ENCODE measurements at places on chromosomes 2 and 18. TPM values are rescaled to one million over a fixed set of nuclear protein-coding genes. Genes with fewer than 3 reads are reported as not detected.

GRCh38 chr2:130807659-130808385, 28.9 kb upstream of the ARHGEF4 start:
- no peaks in the 10 kb centered on the region for H3K4me1 ChIP-seq
- no peak overlapping the region for H3K27ac ChIP-seq
- peak; percentile 29 for DNase-seq
- H3K4me3 ChIP-seq = no peak overlapping the region
- H3K36me3 ChIP-seq = no peaks in the 10 kb centered on the region

DNA sequence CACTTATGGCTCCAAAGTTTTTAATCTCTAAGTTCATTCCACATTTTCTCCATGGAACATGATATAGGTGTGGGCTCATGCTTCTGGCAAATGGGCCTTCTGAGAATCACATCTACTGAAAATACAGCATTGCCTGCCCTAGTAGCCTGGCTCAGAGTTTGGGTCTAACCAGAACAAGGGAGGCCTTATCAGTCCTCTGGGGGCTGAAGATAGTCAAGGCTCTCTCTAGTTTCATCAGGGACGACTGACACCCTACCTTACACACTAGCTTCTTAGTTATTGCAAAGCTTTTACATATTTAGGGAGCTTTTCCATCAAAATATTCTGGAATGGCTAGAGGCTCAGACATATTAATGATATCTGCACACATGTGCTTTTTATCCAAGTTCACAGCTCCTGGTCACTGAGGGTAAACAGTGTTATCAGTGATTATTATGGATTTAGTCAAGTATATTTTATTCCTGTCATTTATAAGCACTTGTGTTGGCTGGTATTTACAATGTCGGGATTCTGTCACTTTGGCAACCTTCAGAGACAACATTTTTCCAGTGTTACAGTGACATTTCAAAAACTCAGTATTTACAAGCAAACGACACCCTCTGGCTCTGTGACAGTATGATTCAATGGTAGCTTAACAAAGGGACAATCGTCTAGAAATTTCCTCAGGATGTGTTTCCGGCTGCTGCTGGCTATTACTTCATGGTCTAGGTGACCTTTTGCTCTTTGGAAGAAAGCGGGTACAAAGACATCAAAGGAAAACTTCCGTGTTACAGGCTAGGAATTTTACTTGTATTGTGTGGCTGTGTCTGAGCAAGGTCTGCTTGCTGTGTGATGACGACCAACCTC, 200.6 kb downstream of the TCF4 start:
- DNase-seq = no peak
- H3K4me1 ChIP-seq = no peaks in the 10 kb centered on the region
- no peak overlapping the region for H3K4me3 ChIP-seq

GRCh38 chr2:16021611-16022363, 81.4 kb downstream of the MYCN start:
- DNase-seq = no peak
- H3K4me1 ChIP-seq = no peaks in the 10 kb centered on the region
- H3K27ac ChIP-seq = no peak overlapping the region
- H3K27me3 ChIP-seq = no peaks in the 10 kb centered on the region
- H3K4me3 ChIP-seq = no peak overlapping the region
- no peaks in the 10 kb centered on the region for H3K36me3 ChIP-seq

DNA sequence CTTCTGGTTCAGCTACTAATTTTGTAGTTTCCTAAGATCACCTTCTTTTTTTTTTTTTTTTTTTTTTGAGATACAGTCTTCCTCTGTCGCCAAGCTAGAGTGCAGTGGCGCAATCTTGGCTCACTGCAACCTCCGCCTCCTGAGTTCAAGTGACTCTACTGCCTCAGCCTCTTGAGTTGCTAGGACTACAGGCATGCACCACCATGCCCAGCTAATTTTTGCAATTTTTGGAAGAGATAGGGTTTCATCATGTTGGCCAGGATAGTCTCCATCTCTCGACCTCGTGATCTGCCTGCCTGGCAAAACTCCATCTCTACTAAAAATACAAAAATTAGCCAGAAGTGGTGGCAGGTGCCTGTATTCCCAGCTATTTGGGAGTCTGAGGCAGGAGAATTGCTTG, 301.5 kb upstream of the TFPI start:
- no peak overlapping the region for H3K27ac ChIP-seq
- H3K4me1 ChIP-seq = no peaks in the 10 kb centered on the region
- no peak for DNase-seq
- H3K36me3 ChIP-seq = no peaks in the 10 kb centered on the region
- H3K4me3 ChIP-seq = no peak overlapping the region
- no peaks in the 10 kb centered on the region for H3K27me3 ChIP-seq

DNA sequence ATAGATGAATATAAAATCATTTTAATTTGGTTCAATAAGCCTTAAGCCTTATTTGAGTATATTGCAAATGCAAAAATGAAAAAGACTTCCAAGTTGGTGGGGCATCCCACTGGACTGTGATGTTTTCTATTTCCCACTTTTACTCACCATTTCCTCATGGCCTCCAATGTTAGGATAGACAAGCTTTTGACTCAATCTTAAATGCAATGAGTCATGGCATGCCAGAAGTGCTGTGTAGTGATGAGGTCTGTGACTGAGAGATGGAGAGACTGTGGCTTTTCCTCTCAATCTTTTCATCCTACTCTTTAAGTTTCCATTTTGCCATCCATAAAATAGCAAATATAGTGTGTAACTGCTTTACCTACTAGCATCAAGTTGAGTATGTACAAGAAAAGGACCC, 1401.2 kb upstream of the CELF4 start:
- H3K27ac ChIP-seq = no peak overlapping the region
- no peak overlapping the region for H3K4me3 ChIP-seq
- no peaks in the 10 kb centered on the region for H3K27me3 ChIP-seq
- no peaks in the 10 kb centered on the region for H3K36me3 ChIP-seq
- no peaks in the 10 kb centered on the region for H3K4me1 ChIP-seq
- DNase-seq = no peak

- no peak for DNase-seq
- H3K4me3 ChIP-seq = no peak overlapping the region
- H3K27me3 ChIP-seq = no peaks in the 10 kb centered on the region
- no peaks in the 10 kb centered on the region for H3K36me3 ChIP-seq
These were observed 201.8 kb upstream of the LYPD1 start for GRCh38 chr2:132871831-132872230.

DNA sequence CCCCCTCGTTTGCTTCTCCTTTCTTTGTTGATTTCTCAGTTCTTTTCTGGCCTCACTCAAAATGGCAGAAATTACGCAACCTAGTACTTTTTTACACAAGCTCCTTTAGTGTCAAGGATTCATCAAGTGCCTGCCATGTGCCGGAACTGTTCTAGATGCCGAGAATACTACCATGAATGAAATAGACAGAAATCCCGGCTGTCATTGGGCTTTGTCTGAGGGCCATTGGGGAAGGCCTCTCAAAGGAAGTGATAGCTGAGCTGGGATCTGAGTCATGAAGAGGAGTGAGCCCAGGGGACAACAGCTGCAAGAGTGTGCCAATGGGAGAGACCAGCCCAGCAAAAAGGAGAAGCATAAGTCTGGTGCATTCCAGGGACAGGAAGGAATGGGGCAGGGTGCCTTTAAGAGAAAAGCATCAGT, 34.3 kb upstream of the PPP1CB start:
- H3K36me3 ChIP-seq = no peaks in the 10 kb centered on the region
- H3K4me3 ChIP-seq = no peak overlapping the region
- no peaks in the 10 kb centered on the region for H3K27me3 ChIP-seq
- peak overlapping the region; percentile 87 for H3K27ac ChIP-seq

GRCh38 chr2:105779394-105779793, 34.7 kb downstream of the NCK2 start:
- no peaks in the 10 kb centered on the region for H3K4me1 ChIP-seq
- H3K36me3 ChIP-seq = no peaks in the 10 kb centered on the region
- H3K27ac ChIP-seq = no peak overlapping the region
- no peak for DNase-seq
- no peak overlapping the region for H3K4me3 ChIP-seq

GRCh38 chr2:240646900-240647502, 21.7 kb downstream of the GPR35 start:
- no peaks in the 10 kb centered on the region for H3K36me3 ChIP-seq
- DNase-seq = no peak
- H3K27me3 ChIP-seq = peaks cover 6% of the 10 kb centered on the region
- no peak overlapping the region for H3K27ac ChIP-seq
- H3K4me1 ChIP-seq = no peaks in the 10 kb centered on the region
- H3K4me3 ChIP-seq = no peak overlapping the region

- H3K36me3 ChIP-seq = no peaks in the 10 kb centered on the region
- no peak overlapping the region for H3K27ac ChIP-seq
- no peak for DNase-seq
- H3K4me1 ChIP-seq = no peaks in the 10 kb centered on the region
- H3K27me3 ChIP-seq = no peaks in the 10 kb centered on the region
These were observed 85.8 kb upstream of the FAM237A start for GRCh38 chr2:206556357-206556949.

GRCh38 chr2:38613126-38613848, 10.6 kb upstream of the HNRNPLL start:
- no peak for DNase-seq
- H3K27me3 ChIP-seq = no peaks in the 10 kb centered on the region
- peak overlapping the region; percentile 49 for H3K27ac ChIP-seq
- no peaks in the 10 kb centered on the region for H3K4me1 ChIP-seq
- H3K4me3 ChIP-seq = no peak overlapping the region

DNA sequence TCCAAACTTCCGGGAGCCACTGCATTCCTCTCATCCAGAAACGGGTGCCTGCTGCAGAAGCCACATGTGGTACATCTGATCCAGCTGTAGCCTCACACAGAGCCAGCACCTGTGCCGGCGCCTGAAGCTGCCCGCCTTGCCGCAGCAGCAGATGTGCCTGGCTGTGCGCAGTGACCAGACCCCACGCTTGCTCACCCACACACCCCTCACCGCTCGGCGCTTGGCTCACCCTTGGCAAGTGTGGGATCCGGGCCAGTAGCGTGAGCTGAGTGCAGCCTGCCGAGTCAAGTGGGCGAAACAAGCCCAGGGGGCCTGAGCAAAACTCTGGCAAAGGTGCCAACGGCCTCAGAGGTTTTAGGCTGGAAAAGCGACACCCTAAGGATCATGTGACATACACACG, 220.1 kb upstream of the TMEFF2 start:
- H3K27ac ChIP-seq = no peak overlapping the region
- DNase-seq = no peak
- no peak overlapping the region for H3K4me3 ChIP-seq
- H3K27me3 ChIP-seq = no peaks in the 10 kb centered on the region

- no peaks in the 10 kb centered on the region for H3K36me3 ChIP-seq
- no peak overlapping the region for H3K4me3 ChIP-seq
- no peak for DNase-seq
- H3K4me1 ChIP-seq = no peaks in the 10 kb centered on the region
These were observed 110.6 kb downstream of the ABCA12 start for GRCh38 chr2:215027779-215028178.

DNA sequence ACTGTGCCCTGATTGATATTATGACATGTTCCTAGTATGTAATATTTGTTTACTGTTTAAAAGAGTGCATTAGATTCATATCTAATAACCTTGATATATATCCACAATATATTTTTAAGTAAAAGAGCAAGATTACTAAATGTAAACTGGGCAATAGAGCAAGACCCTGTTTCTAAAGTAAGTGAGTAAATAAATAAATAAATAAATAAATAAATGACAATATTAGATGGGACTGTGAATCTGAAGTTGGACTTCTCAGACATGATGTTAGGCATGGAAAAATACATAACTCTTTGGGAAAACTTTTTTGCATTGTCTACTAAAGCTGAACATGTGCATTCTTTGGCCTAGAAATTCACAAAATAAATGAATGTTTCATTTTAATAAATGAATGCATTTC, 164.7 kb downstream of the CCDC178 start:
- no peaks in the 10 kb centered on the region for H3K36me3 ChIP-seq
- no peak for DNase-seq
- no peaks in the 10 kb centered on the region for H3K27me3 ChIP-seq
- no peaks in the 10 kb centered on the region for H3K4me1 ChIP-seq

DNA sequence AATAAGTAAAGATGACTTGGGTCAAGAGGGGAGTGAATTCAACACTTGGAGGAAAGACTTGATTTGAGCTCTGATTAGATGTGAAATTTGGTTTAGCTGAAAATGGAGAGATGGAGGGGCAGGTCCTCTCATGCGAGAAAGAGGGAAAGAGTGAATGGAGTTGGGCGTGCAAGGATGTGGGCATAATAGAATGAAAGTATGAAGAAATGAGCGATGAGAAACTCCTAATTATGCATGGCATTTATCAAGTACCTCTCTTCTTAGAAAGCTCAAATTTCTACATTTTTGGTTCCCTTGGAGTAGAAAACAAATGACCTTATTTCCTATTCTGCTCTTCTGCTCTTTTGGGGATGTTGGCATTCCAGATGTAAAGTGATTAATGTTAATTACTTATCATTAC, 161.5 kb downstream of the PHLPP1 start:
- no peaks in the 10 kb centered on the region for H3K4me1 ChIP-seq
- no peak overlapping the region for H3K4me3 ChIP-seq
- H3K27ac ChIP-seq = no peak overlapping the region
- no peaks in the 10 kb centered on the region for H3K36me3 ChIP-seq
- no peaks in the 10 kb centered on the region for H3K27me3 ChIP-seq

- DNase-seq = peak; percentile 56
- H3K27ac ChIP-seq = peak overlapping the region; percentile 44
- H3K36me3 ChIP-seq = no peaks in the 10 kb centered on the region
- no peaks in the 10 kb centered on the region for H3K27me3 ChIP-seq
These were observed 86.8 kb downstream of the FMNL2 start for GRCh38 chr2:152421521-152422370.

GRCh38 chr18:69725009-69725408, 222.7 kb downstream of the CD226 start:
- no peaks in the 10 kb centered on the region for H3K36me3 ChIP-seq
- H3K4me1 ChIP-seq = no peaks in the 10 kb centered on the region
- no peak overlapping the region for H3K4me3 ChIP-seq
- H3K27ac ChIP-seq = no peak overlapping the region
- H3K27me3 ChIP-seq = no peaks in the 10 kb centered on the region

CDH2 gene
- 125 TPM for total RNA-seq

ARL5A gene
- total RNA-seq = 28.0 TPM

DUSP2 gene
- total RNA-seq = 45.7 TPM

ALPG gene
- 0.34 TPM for total RNA-seq

SATB2 gene
- 11.8 TPM for total RNA-seq

MPHOSPH10 gene
- 20.2 TPM for total RNA-seq

ALPI gene
- not detected for total RNA-seq

IL1R1 gene
- 112 TPM for total RNA-seq

VWC2L gene
- not detected for total RNA-seq

PELI1 gene
- 32.9 TPM for total RNA-seq

STARD6 gene
- total RNA-seq = not detected

ALPP gene
- not detected for total RNA-seq

MFSD2B gene
- not detected for total RNA-seq
